Non-pigmented ciliary epithelial cell (primary cell): ENCODE measurements at places on chromosomes 11 and 22.

- no peak for DNase-seq
Observed at GRCh38 chr11:269146-269890, 8.9 kb upstream of the NLRP6 start.

GRCh38 chr22:32600147-32600546 lies 125.5 kb downstream of the FBXO7 start:
- no peak for DNase-seq

DNA sequence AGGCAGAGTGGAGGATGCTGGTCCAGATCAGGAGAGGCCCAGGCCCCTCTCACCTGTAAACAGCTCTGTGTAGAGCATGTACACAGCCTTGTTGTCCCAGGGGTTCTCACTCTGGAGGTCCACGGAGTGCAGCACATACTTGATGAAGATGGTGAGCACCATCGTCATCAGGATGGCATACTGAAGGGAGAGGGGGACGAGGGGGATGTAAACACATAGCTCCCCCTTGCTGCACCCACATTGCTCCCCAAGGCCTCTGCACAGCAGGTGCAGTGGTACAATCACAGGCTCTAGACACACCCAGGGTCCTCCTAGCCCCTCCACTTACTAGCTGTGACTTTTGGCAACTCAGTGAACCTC lies 2.9 kb downstream of the SYVN1 start:
- no peak for DNase-seq

GRCh38 chr11:62923601-62924411 lies 2.6 kb upstream of the CHRM1 start:
- DNase-seq, result no peak

DNA sequence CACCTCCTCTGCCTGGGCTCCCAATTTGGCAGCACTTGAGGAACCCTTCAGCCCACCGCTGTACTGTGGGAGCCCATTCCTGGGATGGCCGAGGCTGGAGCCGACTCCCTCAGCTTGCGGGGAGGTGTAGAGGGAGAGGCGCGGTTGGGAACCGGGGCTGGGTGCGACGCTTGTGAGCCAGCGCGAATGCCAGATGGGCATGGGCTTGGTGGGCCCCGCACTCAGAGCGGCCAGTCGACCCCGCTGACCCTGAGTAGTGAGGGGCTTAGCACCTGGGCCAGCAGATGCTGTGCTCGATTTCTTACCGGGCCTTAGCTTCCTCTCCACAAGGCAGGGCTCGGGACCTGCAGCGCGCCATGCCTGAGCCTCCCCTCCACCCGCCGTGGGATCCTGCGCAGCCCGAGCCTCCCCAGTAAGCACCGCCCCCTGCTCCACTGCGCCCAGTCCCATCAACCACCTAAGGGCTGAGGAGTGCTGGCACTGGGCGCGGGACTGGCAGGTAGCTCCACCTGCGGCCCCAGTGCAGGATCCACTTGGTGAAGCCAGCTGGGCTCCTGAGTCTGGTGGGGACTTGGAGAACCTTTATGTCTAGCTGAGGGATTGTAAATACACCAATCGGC lies 58.3 kb upstream of the DEFB108B start:
- DNase-seq, result no peak

GRCh38 chr22:33447733-33448132 lies 389.6 kb upstream of the SYN3 start:
- DNase-seq, result no peak

- no peak for DNase-seq
Observed at GRCh38 chr11:73538381-73538872, 59.5 kb downstream of the FAM168A start.

- no peak for DNase-seq
Observed at GRCh38 chr11:112297248-112297866, 36.7 kb upstream of the PLET1 start.

DNA sequence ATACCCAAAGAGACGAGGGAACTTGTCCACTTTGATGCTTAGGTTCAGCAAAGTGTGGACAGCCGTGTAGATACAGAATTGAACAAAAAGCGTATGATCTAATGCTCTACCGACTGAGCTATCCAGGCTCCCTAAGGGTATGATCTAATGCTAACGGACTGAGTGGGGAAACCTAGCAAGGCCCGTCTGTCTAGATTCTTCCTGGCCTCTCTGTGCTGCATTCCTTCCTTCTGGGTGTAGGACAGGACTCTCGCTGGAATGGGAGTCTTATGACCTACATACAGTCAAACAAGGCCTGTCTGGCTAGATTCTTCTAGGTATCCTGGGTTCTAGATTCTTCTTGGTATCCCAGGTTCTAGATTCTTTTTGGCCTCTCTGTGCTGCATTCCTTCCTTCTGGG lies 8.4 kb upstream of the SLC15A3 start:
- DNase-seq, result no peak

GRCh38 chr11:23497040-23497439 lies 636.8 kb upstream of the CCDC179 start:
- DNase-seq, result no peak

- DNase-seq, result no peak
Observed at GRCh38 chr11:77259641-77260040, 41.8 kb downstream of the GDPD4 start.

DNA sequence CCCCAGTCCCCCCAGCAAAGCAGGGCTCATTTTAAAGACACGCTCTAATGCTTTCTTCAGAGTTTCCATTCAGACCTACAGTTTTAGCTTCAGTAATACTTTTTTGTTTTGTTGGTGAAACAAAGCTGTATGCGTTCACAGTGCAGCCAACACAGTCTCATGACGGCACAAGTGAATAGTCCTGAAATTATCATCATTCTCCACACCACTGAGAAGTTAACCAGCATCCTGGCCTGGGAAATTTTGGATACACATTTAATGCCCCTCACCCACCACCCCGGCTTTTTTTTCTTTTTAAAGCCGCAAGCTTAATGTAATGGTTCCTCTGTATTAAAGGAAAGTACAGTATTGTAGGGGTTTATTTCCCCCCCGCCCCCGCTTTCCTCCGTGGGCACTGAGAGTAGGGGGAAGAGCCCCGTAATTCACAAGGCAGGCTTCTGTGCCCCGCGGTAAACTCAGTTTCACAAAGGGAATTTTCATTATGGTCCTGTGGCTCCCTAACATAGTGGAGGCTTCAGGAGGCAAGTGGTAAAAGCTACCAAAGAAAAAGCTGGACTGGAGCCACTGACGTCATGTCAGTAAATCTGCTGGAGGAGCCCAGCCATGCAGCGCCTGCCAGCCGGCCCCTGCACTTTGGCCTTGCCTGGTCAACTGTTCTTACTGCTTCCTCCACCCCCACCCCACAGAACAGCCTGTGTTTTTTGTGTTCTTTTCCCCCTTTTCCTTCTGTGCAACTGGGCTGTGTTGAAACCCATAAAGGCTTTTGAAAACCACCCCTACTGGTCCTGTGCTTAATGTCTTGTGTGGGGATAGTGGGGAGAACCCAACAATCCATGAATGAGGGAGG lies 18.2 kb downstream of the TEAD1 start:
- peak; percentile 68 for DNase-seq

- DNase-seq, result no peak
Observed at GRCh38 chr11:124740277-124740882, 638 bp downstream of the NRGN start.

- no peak for DNase-seq
Observed at GRCh38 chr11:27553186-27553585, 46.6 kb upstream of the LIN7C start.
